ENCODE measurements at places on chromosomes 4 and X. TPM values are rescaled to one million over a fixed set of nuclear protein-coding genes. Genes with fewer than 3 reads are reported as not detected.

DNA sequence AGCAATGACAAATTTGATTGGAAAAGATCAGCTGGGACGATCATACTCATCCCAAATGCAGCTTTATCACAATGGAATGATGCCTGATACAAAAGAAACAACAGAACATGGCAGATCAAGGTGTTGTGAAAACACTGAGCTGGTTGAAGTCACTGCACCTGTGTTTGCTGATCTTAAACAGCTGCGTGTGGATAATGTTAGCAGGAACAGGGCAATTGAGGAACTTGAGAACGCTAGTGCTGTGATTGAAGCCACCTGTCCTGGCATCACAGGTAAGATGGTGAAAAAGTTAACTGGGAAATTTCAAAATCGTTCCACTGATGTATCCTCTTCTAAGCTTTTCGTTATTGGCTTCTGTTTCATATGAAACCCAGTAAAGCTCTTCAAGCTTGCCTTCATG, 27.4 kb upstream of the SOD3 start:
- no peak for DNase-seq
- no peaks in the 10 kb centered on the region for H3K36me3 ChIP-seq
- no peak overlapping the region for H3K27ac ChIP-seq
- H3K4me3 ChIP-seq = no peak overlapping the region

The CCNI gene
- total RNA-seq = 212 TPM

The ERAS gene
- total RNA-seq = not detected

The PPP1R2C gene
- not detected for total RNA-seq

The SERTM2 gene
- total RNA-seq = not detected

GRCh38 chr4:13917015-13917414, 289.5 kb upstream of the BOD1L1 start:
- peaks cover 2% of the 10 kb centered on the region for H3K27me3 ChIP-seq
- peaks cover 7% of the 10 kb centered on the region for H3K4me1 ChIP-seq
- DNase-seq = no peak
- no peaks in the 10 kb centered on the region for H3K36me3 ChIP-seq
- H3K27ac ChIP-seq = no peak overlapping the region

- no peaks in the 10 kb centered on the region for H3K36me3 ChIP-seq
- H3K4me3 ChIP-seq = no peak overlapping the region
- no peaks in the 10 kb centered on the region for H3K27me3 ChIP-seq
These were observed 7.7 kb downstream of the NAT8L start for GRCh38 chr4:2066571-2067445.

- H3K27me3 ChIP-seq = no peaks in the 10 kb centered on the region
- DNase-seq = no peak
- no peak overlapping the region for H3K27ac ChIP-seq
- H3K36me3 ChIP-seq = no peaks in the 10 kb centered on the region
- H3K4me3 ChIP-seq = no peak overlapping the region
- H3K4me1 ChIP-seq = no peaks in the 10 kb centered on the region
These were observed 28.4 kb downstream of the GAGE1 start for GRCh38 chrX:49627086-49627777.

DNA sequence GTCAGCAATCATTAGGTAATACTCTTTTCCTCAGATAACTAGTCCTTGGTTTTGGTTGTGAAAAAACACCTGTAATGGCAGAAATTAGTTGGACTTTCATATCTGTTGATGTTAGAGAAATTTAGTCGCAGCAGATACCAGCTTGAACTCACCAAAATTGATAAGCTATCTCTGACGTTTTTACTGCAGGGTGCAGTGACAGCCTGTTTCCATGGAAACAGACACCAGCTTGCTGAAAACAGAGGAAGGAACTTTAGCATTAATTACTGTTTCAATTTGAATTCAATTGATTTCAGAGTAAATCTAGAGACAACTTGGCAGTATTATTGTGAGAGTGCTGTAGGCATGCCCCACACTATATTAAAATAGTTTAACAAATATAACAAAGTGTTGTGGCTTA, 246.5 kb downstream of the PPP1R2C start:
- H3K4me3 ChIP-seq = no peak overlapping the region
- no peak for DNase-seq
- H3K4me1 ChIP-seq = no peaks in the 10 kb centered on the region
- no peaks in the 10 kb centered on the region for H3K36me3 ChIP-seq

DNA sequence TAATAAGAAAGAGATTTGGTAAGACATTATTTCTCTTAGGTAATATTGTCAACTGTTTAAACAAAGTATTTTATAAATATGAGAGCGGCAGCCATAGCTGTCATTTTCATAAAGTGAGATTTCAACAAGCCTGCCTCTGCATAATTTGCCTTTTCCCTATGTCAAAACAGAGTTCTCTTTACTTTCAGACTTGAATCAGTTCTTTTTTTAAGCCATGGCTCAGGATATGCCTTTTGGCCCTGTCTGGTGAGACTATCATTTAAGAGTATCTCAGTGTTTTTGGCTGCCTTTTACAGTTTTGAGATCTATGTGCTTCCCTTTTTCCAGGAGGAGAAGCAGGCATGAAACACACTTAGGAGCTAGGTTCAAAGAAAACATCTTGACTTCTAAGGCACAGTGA, 7.5 kb upstream of the GUCY1A1 start:
- no peak overlapping the region for H3K27ac ChIP-seq
- no peaks in the 10 kb centered on the region for H3K4me1 ChIP-seq
- DNase-seq = no peak
- H3K36me3 ChIP-seq = no peaks in the 10 kb centered on the region

The RTL9 gene
- total RNA-seq = not detected

The PABPC5 gene
- total RNA-seq = 0.44 TPM

DNA sequence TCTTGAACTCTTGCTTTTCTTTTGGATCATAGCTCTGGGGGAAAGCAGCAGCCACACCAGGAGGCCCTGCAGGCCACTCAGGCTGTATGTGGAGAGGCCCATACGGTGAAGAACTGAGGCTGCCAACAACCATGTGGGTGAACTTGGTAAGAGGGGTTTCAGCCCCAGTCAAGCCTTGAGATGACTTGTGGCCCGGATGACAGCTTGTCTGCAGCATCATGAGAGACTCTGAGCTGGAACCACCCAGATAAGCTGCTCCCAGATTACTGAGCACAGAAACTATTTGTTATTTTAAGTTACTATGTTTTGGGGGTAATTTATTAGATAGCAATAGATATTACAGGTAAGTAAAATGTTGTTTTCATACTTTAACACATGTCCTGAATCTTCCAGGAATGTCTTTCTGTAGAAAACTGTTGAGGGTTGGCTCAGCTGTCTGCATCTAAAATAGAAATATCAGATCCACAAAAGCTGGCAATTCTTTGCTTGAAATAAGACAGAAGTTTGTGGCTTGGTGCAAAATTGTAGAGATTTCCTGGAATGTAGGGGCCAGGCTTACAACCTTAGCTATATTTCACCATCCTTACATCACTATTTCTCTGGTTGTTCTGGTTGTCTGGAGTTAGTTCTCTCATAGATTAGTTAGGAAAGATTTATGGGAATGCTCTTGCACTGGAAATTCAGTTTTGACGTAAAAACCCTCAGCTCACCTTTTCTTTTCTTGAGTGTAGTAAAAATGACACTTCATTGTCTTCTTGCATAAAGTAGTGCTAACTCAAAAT, 272.1 kb downstream of the RAPGEF2 start:
- no peak for DNase-seq
- no peak overlapping the region for H3K4me3 ChIP-seq
- no peaks in the 10 kb centered on the region for H3K27me3 ChIP-seq
- H3K4me1 ChIP-seq = no peaks in the 10 kb centered on the region

DNA sequence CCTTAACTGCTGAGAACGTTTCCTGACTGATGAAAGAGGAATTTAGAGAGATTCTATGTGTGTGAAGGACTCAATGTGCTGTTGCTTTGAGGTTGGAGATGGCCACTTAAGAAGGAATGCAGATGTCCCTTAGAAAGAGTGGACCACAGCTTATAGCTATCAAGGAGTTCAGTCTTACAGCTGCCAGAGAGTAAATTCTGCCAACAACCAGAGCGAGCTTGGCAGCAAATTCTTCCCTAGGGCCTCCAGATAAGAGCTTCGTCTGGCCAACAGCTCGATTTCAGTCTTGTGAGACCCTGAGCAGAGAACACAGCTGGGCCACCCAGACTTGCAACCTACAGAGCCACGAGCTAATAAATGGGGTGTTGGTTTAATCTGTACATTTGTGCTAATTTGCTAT, 21.8 kb downstream of the MID1 start:
- H3K4me3 ChIP-seq = no peak overlapping the region
- H3K27ac ChIP-seq = no peak overlapping the region
- H3K4me1 ChIP-seq = no peaks in the 10 kb centered on the region
- no peak for DNase-seq

The GPR173 gene
- 11.3 TPM for total RNA-seq

- no peaks in the 10 kb centered on the region for H3K4me1 ChIP-seq
- H3K27ac ChIP-seq = no peak overlapping the region
- no peak overlapping the region for H3K4me3 ChIP-seq
- DNase-seq = peak; percentile 4
These were observed 25.6 kb downstream of the SPATA18 start for GRCh38 chr4:52076731-52077130.

The GLOD5 gene
- total RNA-seq = not detected

The GUCY1B1 gene
- 7.0 TPM for total RNA-seq

DNA sequence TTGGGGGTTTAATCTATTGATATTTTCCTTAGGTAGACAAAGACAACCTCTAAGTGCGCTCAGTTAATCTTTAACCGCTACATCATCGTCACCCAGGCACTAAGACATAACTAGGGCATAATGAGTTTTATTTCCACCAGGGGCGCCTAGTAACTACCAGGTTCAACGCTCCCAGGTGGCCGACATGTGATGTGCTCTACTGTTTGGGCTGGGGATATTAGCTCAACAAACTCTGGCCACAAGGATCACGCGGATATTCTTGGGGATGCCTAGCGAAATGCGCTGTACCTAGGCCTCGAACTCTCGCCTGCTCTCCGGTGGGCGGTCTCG, 915 bp upstream of the RAB33B start:
- peak overlapping the region; percentile 91 for H3K4me3 ChIP-seq
- no peaks in the 10 kb centered on the region for H3K36me3 ChIP-seq
- H3K4me1 ChIP-seq = peaks cover 40% of the 10 kb centered on the region

The GABRQ gene
- not detected for total RNA-seq

DNA sequence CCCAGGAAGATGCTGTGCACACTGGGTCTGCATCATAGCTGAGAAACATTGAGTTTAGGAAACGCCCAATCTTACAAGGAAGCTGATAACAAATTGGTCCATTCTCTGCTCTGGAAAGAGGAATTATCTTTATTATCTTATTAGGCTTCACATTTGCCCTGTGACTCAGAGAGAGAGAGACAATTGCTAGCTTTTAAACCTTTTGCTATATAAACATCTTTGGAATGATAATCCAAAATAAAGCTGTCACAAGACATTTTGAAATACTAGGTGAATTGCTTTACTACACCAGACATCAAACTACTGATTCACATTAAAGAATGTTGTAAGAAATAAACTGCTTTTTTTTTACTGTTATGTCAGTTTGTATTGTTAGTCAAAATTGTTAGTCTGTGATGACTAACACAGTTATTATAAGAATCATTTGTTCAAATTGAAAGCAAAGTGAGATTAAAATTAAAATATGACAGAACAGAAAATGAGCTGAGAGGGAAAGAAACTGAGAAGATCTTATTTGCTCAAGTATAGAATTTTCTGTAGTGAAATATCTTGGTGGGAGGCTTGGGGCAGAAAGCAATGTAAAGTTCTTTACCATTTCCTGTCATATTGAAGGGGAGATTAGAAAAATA, 765.4 kb upstream of the PCDH10 start:
- no peak for DNase-seq
- H3K4me3 ChIP-seq = no peak overlapping the region
- no peaks in the 10 kb centered on the region for H3K27me3 ChIP-seq
- no peak overlapping the region for H3K27ac ChIP-seq

The PRKX gene
- total RNA-seq = 27.5 TPM

GRCh38 chrX:37781814-37782213, 2.0 kb downstream of the CYBB start:
- no peaks in the 10 kb centered on the region for H3K27me3 ChIP-seq
- no peaks in the 10 kb centered on the region for H3K36me3 ChIP-seq
- no peak overlapping the region for H3K4me3 ChIP-seq
- no peaks in the 10 kb centered on the region for H3K4me1 ChIP-seq
- no peak overlapping the region for H3K27ac ChIP-seq

DNA sequence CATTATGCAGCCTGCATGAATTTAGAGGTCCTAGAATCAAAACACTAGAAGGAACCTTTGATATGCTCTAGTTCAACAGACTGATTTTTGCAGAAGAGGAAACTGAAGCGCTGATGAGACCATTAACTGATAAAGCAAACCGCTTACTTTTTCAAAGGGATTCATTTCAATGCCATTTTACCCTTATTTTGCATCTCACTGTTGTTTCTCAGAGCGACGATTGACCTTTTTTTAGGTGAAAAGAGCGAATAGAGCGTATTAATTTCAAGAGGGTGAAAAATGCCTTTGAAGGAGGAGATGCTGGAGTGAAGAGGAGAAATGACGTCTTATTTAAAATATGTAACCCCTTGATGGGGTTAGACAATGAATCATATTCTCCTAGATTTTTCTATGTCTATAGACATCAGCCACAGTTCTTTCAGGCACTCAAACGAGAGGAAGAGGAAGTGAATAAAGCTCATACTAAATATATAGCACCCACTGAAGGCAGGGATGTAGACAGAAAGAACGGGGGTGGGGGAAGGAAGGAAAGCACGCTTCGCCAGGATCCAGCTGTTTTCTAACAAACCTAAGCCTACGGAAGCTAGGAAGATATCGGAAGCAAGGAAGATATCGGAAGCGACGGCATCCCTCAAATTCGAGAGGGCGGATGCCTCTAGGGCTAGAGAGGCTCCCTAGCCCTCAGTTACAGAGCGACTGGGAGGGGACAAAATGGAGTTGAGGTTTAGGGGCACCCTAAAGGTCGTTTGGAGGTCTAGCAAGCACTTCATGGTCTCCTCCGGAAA, 848 bp downstream of the ACSL4 start:
- H3K36me3 ChIP-seq = no peaks in the 10 kb centered on the region
- peak overlapping the region; percentile 48 for H3K4me3 ChIP-seq
- peak overlapping the region; percentile 89 for H3K27ac ChIP-seq
- H3K4me1 ChIP-seq = peaks cover 30% of the 10 kb centered on the region

GRCh38 chr4:39922399-39922798, 55.3 kb downstream of the PDS5A start:
- H3K36me3 ChIP-seq = peaks cover 4% of the 10 kb centered on the region
- no peak for DNase-seq
- H3K27ac ChIP-seq = no peak overlapping the region
- H3K4me1 ChIP-seq = no peaks in the 10 kb centered on the region
- no peak overlapping the region for H3K4me3 ChIP-seq

All from endothelial cell of umbilical vein (primary cell).